ENCODE measurements at places on chromosomes 12 and 14. TPM values are rescaled to one million over a fixed set of nuclear protein-coding genes. Genes with fewer than 3 reads are reported as not detected.

DNA sequence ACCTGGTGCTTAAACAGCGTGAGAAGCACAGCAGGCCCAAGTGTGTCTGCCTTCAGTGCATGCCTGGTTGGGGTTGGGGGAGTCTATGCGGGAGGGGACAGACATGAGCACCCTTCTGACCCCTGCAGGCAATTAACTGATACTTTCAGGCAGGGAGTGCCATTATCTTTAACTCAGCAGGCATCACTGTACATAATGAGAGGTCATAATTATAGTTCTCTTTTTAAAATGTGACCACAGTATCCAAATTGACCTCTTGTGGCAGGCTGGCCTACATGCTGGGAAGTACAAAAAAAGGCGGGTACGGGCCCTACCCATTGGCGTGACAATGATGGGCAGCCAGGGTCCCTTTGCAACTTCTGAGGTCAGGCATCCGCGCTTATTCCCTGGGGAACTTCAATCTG lies 209.1 kb downstream of the FOXN3 start:
- no peak for DNase-seq
- H3K4me3 ChIP-seq, result no peak overlapping the region
- H3K36me3 ChIP-seq, result peaks cover 12% of the 10 kb centered on the region
- H3K27me3 ChIP-seq, result no peaks in the 10 kb centered on the region
- no peak overlapping the region for H3K27ac ChIP-seq

- H3K4me3 ChIP-seq, result no peak overlapping the region
- H3K27ac ChIP-seq, result no peak overlapping the region
- H3K36me3 ChIP-seq, result no peaks in the 10 kb centered on the region
- no peaks in the 10 kb centered on the region for H3K4me1 ChIP-seq
- H3K27me3 ChIP-seq, result peaks cover 14% of the 10 kb centered on the region
These were observed 221.3 kb downstream of the GXYLT1 start for GRCh38 chr12:41923351-41923750.

KLHL33 gene
- total RNA-seq, result not detected

SP7 gene
- total RNA-seq, result not detected

FGF23 gene
- not detected for total RNA-seq

- H3K36me3 ChIP-seq, result peaks cover 2% of the 10 kb centered on the region
- H3K4me1 ChIP-seq, result peaks cover 38% of the 10 kb centered on the region
- DNase-seq, result peak; percentile 86
- peak overlapping the region; percentile 60 for H3K27ac ChIP-seq
These were observed 411 bp downstream of the BTBD7 start for GRCh38 chr14:93332397-93332852.

DNA sequence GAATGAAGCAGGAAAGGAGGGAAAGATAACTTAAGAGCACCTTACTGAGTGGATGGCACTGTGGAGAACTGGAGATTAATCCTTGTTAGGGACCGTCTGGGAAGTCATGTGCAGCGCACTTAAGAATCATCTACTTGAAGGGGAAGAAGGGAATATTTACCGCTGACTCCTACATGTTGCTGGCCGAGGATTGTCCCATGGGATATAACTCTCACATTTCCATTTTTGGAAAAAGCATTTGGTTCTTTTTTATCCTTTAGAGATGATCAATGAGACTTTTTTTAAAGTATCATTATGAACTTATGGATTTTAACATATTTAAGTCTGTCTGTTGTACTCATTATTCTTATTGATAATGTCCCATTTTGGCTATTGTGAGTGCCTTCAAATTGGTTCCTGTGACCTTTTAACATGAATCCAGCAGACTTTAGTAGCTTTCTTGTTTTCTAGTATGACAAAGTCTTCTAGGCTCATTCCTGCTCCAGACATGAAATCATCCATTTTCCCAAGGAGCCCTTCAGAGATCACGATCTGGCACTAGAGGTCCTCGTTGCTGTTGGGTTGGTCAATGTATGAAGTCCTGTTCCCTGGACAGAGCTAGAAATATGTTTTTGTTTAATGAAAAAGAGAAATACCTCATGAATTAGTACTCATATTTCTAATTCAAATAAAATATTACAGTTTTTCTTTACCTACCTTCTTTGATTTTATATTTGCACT lies 20.2 kb upstream of the FAM234B start:
- no peak overlapping the region for H3K27ac ChIP-seq
- H3K4me1 ChIP-seq, result no peaks in the 10 kb centered on the region
- peaks cover 32% of the 10 kb centered on the region for H3K27me3 ChIP-seq
- no peaks in the 10 kb centered on the region for H3K36me3 ChIP-seq
- DNase-seq, result no peak
- no peak overlapping the region for H3K4me3 ChIP-seq

- H3K36me3 ChIP-seq, result peaks cover 33% of the 10 kb centered on the region
- peak overlapping the region; percentile 71 for H3K4me3 ChIP-seq
- H3K27me3 ChIP-seq, result no peaks in the 10 kb centered on the region
- DNase-seq, result peak; percentile 74
- H3K27ac ChIP-seq, result peak overlapping the region; percentile 81
These were observed 4.4 kb upstream of the M6PR start for GRCh38 chr12:8953773-8954402.

- no peaks in the 10 kb centered on the region for H3K27me3 ChIP-seq
- no peak for DNase-seq
- H3K4me3 ChIP-seq, result no peak overlapping the region
- no peaks in the 10 kb centered on the region for H3K4me1 ChIP-seq
- H3K36me3 ChIP-seq, result no peaks in the 10 kb centered on the region
These were observed 172.9 kb downstream of the CEP128 start for GRCh38 chr14:80768646-80769045.

DNA sequence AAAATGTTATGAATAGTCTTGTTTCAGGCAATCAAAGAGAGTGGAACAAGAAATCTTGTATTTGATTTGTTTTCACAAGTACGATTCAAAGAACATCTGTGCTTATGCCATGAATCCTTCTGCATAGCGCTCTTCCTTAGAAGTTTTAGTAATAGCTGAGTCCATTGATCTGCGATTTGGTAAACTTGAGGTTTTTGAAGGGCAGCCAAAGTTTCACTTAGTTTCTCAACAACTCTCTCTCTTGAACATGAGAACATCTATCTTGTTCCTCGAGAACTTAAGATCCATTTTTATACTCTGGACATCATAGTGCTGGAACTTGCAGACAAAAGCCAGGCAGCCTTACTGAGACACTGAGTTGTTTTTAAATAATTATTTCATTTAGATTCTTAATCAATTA lies 96.2 kb upstream of the USP15 start:
- no peak for DNase-seq

- H3K36me3 ChIP-seq, result no peaks in the 10 kb centered on the region
- no peak for DNase-seq
- no peak overlapping the region for H3K27ac ChIP-seq
- peaks cover 12% of the 10 kb centered on the region for H3K27me3 ChIP-seq
These were observed 19.8 kb downstream of the OR5AU1 start for GRCh38 chr14:21136024-21136423.

ENDOU gene
- total RNA-seq, result 0.09 TPM

GRCh38 chr14:94022532-94023411 lies 3.4 kb upstream of the OTUB2 start:
- DNase-seq, result no peak
- peak overlapping the region; percentile 69 for H3K27ac ChIP-seq
- peaks cover 7% of the 10 kb centered on the region for H3K27me3 ChIP-seq
- peaks cover 44% of the 10 kb centered on the region for H3K4me1 ChIP-seq
- H3K4me3 ChIP-seq, result peak overlapping the region; percentile 40

GRCh38 chr12:115572440-115572839 lies 705.1 kb downstream of the MED13L start:
- H3K27me3 ChIP-seq, result no peaks in the 10 kb centered on the region
- H3K27ac ChIP-seq, result no peak overlapping the region
- no peaks in the 10 kb centered on the region for H3K36me3 ChIP-seq

- no peak overlapping the region for H3K27ac ChIP-seq
- no peaks in the 10 kb centered on the region for H3K36me3 ChIP-seq
- no peaks in the 10 kb centered on the region for H3K4me1 ChIP-seq
- DNase-seq, result no peak
- H3K27me3 ChIP-seq, result no peaks in the 10 kb centered on the region
These were observed 467.1 kb upstream of the SOX5 start for GRCh38 chr12:24416423-24417109.

DNA sequence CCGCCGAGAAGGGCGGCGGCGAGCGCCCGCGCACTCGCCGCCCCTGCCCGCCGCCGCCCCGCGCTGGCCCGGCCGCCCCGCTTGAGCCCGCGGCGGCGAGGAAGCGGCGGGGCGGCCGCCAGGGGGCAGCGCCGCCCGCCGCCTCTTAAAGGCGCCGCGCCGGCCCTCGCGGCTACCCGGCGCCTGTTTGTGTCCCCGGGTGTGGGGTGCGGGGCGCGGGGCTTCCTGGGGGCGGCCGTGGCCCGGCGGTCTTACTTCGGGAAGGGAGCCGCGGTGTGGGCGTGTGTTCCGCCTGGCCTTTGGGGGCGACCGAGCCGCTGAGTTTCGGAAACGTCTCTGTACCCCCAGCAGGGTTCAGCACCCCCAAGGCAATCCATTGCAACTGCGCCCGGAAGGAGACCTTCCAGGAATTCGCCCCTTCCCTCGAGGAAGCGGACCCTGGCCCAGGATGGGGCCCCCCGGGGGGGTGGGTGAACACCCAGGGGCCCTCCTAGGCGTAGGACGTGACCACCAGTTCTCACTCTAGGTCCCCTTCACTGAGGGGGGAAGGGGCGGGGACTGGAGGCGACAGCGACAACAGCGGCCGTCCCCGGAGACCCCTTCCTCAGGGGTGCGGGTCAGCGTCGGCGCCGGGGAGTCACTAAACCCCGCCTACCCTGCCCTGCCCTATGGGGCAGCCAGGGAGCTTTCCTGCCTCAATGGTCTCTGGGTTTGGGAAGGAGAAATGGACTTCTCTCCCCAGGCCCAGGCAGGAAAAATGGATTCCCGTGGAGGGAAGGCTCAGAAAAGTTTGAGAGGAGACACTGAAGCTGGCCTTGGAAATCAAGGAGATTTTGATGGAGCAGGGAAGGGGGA lies at the start of gene ITPK1:
ITPK1 (minus strand) TSS at position 105 of the 855 bp plus-strand sequence. CDS start 762 bp downstream, outside the sequence.
- peak within 1 kb of the TSS; percentile 90 for H3K4me3 ChIP-seq
- no peaks in the 10 kb centered on the region for H3K27me3 ChIP-seq
- H3K27ac ChIP-seq, result peak within 1 kb of the TSS; percentile 68
- peak; percentile 89 for DNase-seq
- peaks cover 2% of the 10 kb centered on the region for H3K36me3 ChIP-seq

RNASE3 gene
- total RNA-seq, result not detected

DNA sequence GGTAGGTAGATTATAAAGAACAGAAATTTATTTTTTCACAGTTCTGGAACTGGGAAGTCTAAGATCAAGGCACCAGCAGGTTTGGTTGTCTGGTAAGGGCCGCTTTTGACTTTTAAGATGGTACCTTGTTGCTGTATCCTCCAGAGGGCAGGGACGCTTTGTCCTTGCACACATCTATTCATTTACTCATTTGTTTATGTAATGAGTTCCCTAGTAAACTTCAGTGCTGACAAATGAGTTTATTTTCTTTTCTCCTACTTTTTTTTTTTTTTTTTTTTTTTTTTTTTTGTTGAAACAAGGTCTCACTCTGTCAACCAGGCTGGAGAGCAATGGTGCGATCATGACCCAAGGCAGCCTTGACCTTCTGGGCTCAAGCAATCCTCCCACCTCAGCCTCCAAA lies 195.7 kb downstream of the FBXL14 start:
- no peaks in the 10 kb centered on the region for H3K27me3 ChIP-seq
- H3K4me3 ChIP-seq, result no peak overlapping the region
- no peak overlapping the region for H3K27ac ChIP-seq
- H3K4me1 ChIP-seq, result no peaks in the 10 kb centered on the region
- H3K36me3 ChIP-seq, result no peaks in the 10 kb centered on the region
- peak; percentile 39 for DNase-seq

GRCh38 chr14:101504096-101504948 lies 57.0 kb upstream of the DIO3 start:
- H3K4me1 ChIP-seq, result no peaks in the 10 kb centered on the region
- no peaks in the 10 kb centered on the region for H3K36me3 ChIP-seq
- H3K4me3 ChIP-seq, result no peak overlapping the region
- no peak overlapping the region for H3K27ac ChIP-seq
- no peaks in the 10 kb centered on the region for H3K27me3 ChIP-seq
